Activated CD4-positive, alpha-beta T cell treated with anti-CD3 and anti-CD28 coated beads, Interleukin-2, amount 50 U/mL, for 16 hours (primary cell): ENCODE measurements at places on chromosomes 3 and 15.

DNA sequence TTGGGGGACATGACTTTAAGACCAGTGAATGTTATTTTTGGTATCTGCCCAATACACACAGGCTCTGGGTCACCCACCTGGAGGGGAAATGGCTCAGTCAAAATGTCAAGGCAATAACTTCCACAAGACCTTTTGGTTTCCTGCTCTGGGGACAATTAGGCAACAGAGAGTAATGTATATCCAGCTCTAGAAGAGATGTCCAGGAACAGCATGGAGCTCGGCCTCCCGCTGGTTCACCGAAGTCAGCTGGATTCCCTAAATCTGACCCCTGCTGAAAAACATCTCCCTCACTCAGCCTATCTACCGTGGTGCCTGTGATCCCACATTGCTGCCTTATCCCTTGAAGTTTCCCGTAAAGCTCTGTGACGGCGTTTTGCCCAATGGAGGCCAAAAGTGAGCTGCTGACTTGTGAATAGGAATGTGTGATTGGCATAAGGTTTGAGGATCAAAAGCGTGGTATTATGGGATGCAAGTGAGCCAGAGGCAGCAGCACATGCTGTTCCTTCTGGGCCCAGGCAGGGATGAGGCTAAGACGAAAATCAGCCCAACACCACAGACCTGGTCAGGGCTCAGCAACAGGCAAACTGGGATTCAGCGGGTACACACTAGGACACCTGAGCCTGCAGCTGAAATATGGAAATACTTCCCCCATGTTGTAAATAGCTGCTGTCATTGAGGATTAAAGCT is 47.2 kb upstream of the SLC6A11 start:
- no peak for DNase-seq

GRCh38 chr3:187875863-187876262 is 130.6 kb upstream of the BCL6 start:
- no peak for DNase-seq

DNA sequence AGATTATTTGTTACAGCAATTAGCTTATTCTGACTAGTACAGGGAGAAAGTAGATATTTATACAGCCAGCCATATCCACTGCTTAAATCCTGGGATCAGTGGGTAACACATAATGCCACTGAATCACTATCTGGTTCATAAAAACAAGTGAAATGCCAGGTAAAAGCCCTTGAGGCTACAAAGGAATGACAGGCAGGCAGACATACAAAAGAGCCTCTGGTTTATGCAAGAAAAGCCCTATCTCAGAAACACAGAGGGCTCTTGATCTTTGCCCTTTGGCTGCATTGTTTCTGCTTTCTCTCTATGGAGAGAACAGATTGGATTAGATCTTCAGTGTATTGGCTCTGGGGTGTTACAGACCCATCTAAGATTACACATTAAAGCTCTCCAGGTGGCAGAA is 115.4 kb upstream of the GADL1 start:
- DNase-seq, result no peak

DNA sequence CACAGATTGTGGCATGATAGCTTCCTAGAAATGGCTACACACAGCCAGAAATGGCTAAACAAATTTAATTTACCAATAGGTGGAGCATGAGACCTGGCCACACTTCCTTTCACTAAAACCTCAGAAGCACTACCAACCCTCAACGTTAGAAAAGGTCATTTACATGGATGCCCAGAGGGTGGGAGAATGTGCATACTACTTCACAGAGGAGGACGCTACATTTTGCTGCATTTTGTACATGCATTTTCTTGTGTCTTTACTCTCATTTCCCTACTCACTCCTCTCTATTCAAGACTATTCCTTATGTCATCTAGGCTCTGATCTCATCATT is 40.1 kb downstream of the C2CD4B start:
- DNase-seq, result peak; percentile 20

DNA sequence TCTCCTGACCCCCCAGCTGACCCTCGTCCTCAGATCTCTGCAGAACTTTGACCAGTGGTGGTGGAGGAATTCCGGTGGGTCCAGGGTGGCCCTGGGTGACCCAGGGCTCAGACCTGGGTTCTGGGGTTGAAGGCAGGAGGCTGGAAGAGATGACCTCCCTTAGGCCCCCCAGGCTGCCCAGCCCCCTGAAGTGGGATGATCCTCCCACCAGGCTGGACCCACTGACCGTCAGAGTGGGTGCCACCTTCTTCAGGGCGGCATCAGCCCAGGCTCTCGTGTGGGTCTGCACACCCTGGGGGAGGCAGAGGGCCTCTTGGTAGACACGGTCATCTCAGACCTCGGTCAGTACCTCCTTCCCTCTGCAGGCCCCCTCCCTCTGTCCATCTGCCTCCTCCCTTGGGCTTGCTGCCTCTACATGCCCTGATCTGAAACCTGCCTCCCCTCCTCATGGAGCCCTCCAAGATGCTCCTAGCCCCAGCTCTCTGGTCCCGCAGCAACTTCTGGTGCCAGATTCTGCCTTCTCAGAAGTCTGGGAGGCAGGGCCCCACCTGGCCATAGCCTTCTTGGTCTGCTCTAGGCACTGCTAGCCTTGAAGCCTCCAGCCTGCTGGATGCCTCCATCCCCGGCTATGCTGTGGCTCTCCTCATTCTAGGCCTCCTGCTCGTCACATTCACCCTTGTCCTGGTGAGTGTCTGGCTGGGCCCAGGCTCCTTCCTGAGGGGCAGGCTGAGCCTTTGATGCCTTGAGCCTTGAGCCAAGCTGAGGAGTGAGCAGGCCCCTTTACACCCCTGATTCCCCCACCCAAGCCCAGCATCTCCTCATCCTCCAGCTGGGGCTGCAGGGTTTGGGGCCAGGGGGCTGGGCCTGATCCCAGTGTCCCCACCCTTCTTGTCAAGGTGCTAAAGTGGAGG is 49.1 kb upstream of the CSPG4 start:
- no peak for DNase-seq

GRCh38 chr15:32718227-32718820 is 520 bp downstream of the GREM1 start:
- DNase-seq, result no peak

DNA sequence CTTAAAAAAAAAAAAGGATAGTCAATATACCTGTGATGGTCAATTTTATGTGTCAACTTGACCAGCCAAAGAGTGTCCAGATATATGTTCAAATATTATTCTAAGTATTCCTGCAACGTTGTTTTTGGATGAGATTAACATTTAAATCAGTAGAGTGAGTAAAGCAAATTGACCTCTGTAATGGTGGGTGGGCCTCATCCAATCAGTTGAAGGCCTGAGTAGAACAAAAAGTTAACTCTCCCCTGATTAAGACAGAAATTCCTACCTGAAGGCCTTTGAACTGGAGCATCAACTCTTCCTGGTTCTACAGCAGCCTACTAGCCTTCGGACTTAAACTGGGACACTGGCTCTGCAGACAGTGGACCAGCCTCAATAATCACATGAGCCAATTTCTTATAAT is 154.1 kb downstream of the FGF12 start:
- no peak for DNase-seq
